Fibroblast of skin of scalp (primary cell): ENCODE measurements at places on chromosomes 2 and 18.

GRCh38 chr2:134087371-134087921, 166.4 kb upstream of the MGAT5 start:
- no peak for DNase-seq

- no peak for DNase-seq
Measured at GRCh38 chr2:241187101-241187917, 1.2 kb upstream of the ANO7 start.

DNA sequence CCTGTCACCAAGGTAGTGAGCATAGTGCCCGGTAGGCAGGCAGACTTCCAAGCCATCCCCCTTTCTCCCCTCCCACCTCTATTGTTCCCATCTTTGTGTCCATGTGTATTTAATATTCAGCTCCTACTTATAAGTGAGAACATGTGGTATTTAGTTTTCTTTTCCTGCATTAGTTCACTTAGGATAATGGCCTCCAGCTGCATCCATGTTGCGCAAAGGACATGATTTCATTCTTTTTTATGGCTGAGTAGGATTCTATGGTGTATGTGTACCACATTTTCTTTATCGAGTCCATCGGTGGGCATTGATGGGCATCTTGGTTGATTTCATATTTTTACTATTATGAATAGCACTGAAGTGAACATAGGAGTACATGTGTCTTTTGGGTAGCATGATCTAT, 35.3 kb downstream of the MMADHC start:
- DNase-seq = no peak

- no peak for DNase-seq
Measured at GRCh38 chr2:51158251-51158650, 126.3 kb upstream of the NRXN1 start.
